ENCODE measurements at places on chromosomes 7 and 10.

DNA sequence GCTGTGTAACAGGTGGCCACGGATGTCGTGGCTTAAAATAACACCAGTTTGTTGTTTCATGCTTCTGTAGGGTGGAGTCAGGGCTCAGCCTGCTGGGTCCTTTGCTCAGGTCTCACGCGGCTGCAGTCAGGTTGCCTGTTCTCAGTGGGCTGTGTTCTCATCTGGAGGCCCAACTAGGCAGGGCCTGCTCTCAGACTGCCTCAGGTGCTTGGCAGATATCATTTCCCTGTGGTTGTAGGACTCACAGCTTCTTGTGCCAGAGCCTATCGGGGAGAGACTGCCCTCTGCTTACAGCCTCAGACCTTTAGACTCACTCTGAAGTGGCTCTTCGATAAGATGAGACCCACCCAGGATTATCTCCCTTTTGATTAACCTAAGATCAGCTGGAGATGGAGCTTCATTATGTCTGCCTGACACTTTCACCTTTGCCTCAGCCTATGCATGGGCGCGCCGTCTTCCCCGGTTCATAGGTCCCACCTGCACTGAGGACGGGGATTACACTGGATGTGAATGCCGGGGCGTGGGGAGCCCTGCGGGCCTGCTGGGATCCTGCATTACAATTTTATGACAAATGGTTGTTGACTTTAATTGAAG lies 55.3 kb downstream of the INPP5A start:
- DNase-seq: no peak

GRCh38 chr10:69464801-69465401 lies 13.6 kb downstream of the TSPAN15 start:
- no peak for DNase-seq

DNA sequence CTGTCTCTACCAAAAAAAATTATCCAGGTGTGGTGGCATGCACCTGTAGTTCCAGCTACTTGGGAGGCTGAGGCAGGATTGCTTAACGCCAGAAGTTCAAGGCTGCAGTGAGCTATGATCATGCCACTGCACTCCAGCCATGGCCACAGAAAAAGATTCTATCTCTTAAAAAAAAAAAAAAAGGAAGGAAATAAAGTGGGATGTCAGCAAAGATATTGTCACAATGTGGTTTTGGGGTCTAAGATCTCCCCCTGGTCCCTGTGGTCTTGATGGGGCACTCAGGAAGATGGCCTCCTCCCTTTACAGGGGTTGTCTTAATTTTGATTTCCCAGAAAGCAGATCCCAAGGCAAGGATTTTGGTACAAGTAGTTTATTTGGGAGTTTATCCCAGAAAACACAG lies 7.4 kb upstream of the KAZALD1 start:
- no peak for DNase-seq

DNA sequence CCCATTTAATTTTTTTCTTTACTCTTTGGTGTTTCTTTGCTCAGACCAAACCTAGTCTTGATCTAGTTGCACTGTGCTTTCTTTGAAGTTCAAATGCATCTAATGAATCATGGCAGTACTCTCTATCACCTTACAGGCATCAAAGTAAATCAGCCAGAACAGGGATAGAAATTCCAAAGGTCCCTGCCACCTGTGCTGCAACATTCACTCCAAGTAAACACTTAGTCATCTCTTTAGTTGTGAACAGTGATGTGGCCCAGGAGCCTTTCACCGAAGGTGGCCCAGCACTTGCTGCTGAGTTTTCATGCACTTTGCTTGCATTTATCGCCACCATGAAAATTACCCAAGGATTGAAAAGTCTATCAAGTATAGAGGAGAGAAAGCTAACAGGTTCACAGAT lies 314.1 kb upstream of the ETV1 start:
- DNase-seq: no peak

DNA sequence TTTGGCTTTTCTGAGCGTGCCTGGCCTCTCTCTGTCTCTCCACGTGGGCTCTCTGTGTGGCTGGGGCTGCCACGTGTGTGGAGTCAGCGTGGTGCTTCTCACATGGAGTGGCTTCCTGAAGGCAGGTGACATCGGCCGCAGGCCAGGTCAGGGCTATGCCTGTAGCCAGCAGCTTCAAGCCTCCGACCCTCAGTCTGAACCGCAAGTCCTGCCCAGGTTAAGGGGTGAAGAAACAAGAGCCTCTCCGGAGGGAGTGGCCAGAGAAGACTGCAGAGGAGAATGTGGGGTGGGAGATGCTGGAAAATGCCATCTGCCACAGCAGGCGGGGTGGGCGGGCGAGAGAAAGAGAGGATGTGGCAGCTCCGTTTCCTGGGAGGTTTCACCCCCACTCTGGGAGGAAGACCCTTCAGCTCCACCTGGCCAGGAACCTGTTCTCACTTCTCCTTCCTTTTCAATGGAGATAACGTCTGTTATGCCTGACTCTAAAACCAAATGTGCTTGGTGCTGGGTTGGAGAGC lies 14.3 kb upstream of the VIPR2 start:
- DNase-seq: no peak

DNA sequence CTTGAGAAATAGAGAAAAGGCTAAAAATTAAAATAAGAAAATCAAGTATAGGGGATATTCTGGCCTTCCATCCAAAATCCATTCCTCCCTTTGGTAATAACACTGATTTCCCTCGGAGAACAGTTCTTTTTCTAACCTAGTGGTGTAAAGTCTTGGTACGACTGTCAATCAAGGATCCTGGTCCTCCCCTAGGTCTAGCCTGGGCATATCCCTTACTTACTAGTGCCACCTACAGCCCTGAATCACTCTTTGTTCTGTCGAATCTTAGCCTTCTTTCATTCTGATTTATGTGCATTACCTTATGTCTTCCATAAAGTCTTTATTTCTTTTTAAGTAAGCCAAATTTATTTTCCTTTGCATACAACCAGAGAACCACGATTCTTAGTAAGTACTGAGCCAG lies 298.7 kb upstream of the LRRTM3 start:
- no peak for DNase-seq

DNA sequence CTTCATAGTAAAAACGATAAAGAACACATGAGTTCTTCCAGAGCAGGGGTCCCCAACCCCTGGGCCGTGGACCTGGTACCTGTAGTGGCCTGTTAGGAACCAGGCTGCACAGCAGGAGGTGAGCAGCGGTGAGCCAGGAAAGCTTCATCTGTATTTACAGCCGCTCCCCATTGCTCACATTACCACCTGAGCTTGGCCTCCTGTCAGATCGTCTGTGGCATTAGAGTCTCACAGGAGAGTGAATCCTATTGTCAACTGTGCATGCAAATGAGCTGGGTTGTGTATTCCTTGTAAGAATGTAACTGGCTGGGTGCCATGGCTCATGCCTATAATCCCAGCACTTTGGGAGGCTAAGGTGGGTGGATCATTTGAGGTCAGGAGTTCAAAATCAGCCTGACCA lies 229.5 kb downstream of the CNTNAP2 start:
- no peak for DNase-seq

GRCh38 chr7:3910054-3910453 lies 609.0 kb downstream of the SDK1 start:
- DNase-seq: no peak

DNA sequence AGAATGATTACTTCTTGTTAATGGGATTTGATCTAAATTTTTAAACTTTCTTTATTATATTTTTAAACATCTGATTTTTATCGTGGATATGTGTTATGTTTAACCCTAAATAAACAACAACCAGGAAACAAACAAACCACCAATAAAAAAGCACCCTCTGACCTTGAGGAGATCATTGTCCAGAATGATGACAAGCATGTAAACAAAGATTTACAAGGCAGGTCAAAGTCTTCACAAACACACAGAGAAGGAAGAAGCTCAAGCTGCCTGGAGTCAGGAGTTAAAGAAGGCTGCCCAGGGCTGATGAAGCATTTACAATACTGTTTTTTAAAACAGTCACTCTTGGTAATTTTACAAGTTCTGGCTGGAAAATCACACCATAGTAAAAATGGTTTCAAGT lies 31.0 kb upstream of the EGFR start:
- no peak for DNase-seq

DNA sequence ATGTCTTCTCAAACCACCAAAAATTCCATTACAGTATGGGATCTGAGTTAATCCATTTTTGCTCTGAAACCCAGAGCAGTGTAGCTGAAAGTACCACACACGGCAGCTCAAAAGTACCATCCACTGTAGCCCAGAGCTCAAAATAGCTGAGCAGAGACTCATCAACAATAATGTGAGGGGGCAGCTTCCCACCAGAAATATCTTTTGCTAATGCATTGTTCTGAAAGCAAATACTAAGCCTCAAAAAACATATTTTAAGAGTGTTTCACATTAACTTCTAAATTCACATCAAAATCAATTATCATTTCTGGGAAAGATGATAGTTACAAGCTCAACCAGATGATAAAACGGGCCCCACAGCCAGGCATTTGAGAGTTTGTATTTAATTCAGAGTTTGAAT lies 73.7 kb downstream of the ABLIM1 start:
- no peak for DNase-seq

- no peak for DNase-seq
Observed at GRCh38 chr10:71391701-71392100, 5.0 kb upstream of the CDH23 start.

DNA sequence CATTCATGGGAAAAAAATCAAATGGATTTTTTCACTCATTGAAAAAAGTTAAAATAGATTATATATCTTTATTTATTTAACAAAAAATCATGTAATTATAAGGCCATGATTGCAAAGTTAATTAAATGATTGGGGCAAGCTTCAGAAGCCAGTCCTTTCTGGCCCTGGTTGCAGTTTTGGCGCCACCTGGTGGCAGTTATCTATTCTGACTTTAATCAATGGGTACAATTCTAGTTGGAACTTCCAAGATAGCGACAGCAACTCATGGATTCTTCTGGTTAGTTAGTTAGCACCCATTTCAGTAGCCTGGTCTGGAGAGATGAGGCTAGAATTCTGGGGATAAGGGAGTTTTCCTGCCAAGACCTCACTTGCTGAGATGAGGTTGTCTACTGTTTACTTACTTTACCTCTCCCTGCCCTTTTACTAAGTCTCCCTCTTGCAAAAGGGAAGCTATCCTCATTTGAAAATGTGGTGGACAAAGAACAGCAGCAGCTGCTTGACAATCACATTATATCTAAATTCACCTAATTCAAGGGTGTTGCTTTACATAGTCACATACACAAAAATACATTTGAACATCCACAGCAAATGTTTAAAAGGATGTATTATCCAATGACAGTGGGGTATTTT lies 42.3 kb downstream of the NOC3L start:
- DNase-seq: peak; percentile 51

DNA sequence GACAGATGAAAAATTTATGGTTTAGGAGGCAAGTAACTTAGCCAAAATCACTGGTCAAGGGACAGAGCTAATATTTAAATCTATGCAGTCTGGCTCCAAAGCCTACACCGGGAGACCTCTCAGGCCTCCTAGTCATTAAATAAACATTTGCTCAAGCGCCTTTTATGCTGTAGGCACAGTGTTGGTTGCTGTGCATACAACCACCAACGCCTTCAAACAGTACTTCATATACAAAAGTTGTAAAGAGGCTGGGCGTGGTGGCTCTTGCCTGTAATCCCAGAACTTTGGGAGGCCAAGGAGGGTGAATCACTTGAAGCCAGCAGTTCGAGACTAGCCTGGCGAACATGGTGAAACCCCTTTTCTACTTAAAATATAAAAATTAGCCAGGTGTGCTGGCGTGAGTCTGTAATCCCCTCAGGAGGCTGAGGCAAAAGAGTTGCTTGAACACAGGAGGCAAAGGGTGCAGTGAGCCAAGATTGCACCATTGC lies 159.8 kb downstream of the MAGI2 start:
- DNase-seq: no peak

Data from effector CD4-positive, alpha-beta T cell (primary cell).